ENCODE measurements at places on chromosomes 16 and 17. TPM values are rescaled to one million over a fixed set of nuclear protein-coding genes. Genes with fewer than 3 reads are reported as not detected.

DNA sequence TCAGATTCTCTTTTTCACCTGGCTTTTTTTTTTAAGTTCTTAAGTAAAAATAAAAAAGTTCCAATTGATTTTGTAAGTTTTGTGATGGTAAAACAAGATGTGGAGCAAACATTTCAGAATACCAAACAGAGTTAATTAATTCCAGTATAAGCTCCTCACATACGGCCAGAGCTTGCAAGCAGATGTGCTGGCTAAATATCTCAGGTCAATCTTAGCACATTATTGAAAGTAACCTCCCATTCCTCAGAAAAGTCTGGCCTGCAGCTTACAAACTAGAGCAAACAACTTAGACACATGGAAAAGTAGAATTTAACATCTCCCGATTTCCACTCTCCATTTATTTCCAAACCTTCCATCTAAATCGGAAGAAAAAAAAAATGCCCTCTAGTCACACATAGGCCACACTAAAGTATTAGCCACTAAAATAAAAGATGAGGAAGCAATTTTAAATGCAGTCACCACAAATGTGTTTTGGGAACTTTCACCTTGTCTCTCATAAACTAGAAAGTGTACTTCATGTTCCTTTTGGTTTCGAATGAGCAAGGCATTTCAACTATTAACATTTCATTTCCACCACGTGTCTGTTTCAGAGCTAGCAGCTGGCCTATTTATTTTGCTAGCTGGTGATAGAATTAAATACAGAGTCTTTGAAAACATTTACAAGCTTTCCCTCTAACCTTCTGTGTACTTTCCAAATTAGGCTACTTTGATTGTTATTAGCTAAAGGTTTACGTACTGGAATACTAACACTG is 143.3 kb downstream of the STX8 start:
- DNase-seq, result no peak

PYY gene
- total RNA-seq, result 55.4 TPM

UBALD1 gene
- 38.8 TPM for total RNA-seq

IRX3 gene
- total RNA-seq, result not detected

- DNase-seq, result no peak
These were observed 31.8 kb upstream of the NAT9 start for GRCh38 chr17:74807925-74808324.

GRCh38 chr17:81428516-81428915 is 33.3 kb downstream of the BAHCC1 start:
- no peak for DNase-seq

DNA sequence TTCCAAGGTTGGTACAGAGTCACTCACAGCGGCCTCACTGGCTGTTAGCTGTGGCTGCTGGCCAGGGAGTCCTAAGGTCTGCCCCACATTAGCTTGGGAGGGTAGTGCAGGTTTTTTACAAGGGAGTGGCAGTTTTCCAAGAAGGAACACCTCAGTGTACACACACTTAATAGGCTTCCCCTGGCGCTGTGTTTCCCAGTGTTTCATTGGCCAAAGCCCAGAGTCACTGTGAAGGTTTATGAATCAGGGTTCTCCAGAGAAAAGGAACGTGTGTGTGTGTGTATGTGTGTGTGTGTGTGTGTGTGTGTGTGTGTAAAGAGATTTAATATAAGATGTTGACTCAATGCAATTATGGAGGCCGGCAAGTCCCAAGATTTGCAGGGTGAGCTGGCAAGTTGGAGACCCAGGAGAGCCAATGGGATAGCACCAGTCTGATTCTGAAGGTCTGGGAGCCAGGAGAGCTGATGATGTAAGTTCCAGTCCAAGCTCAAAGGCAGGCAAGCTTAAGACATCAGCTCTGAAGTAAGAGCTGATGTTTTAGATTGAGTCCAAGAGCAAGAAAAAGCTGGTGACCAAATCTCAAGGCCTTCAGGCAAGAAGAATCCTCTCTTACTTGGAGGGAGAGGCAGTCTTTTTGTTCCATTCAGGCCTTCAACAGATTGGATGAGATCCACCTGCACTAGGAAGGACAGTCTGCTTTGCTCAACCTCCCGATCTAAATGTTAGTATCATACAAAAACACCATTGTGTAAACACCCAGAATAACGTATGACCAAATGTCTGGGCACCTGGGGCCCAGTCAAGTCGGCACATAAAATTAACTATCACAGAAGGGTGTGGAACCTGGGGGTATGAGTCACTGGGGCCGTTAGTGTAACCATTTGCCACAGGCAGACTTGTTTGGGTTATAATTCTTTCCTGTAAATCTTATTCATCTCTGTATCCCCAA is 206.8 kb downstream of the PRKCA start:
- DNase-seq, result peak; percentile 90

- DNase-seq, result peak; percentile 28
These were observed at the start of gene DBNDD1 for GRCh38 chr16:90018652-90019542. TSS of gene DBNDD1 (minus strand) at chr16:90019456. CDS start at chr16:90019341, 115 bp downstream.

ZNF598 gene
- 45.4 TPM for total RNA-seq

- DNase-seq, result no peak
These were observed 41.2 kb upstream of the RHOT1 start for GRCh38 chr17:32100971-32101631.

DNA sequence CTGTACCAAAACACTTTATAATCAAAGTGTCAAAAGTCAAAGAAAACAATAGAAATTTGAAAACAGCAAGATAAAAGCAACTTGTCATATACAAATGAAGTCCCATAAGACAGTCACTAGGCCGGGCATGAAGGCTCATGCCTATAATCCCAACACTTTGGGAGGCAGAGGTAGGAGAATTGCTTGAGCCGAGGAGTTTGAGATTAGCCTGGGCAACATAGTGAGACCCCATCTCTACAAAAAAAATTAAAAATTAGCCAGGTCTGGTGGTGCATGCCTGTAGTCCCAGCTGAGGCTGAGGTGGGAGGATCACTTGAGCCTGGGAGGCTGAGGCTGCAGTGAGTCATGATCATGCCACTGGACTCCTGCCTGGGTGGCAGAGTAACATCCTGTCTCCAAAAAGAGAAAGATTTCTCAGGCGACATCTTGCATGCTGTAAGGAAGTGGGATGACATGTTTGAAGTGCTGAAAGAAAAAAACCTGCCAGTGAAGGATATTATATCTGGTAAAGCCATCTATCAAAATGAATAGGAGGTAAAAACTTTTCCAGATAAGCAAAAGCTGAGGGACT is 98.7 kb upstream of the NACA2 start:
- DNase-seq, result no peak

DNA sequence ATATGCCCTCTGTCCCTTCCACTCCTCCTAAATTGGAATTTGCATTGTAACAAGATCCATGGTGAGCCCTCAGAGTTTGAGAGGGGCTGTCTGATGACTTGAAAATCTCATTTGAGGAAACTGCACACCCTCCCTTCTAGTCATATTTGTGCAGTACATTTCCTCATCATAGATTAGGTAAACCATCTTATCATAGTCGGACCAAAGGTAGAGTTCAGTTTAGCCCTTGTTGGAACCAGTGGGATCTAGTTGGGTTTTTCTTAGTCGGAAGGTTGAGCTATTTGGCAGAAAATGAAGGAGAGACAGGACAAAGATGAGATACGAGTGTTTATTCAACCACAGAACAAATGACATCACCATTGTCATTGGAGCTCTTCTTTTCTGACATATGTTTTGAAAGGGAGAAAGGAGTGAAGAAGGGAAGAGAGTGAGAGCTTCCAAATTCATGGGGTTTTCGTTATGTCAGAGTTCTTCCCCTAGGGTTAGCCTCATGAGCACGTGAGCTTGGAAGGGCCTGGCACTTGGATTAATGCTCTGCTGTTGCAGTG is 15.8 kb upstream of the KRT20 start:
- DNase-seq, result no peak

GRCh38 chr16:19913340-19913645 is 28.6 kb upstream of the GPRC5B start:
- DNase-seq, result no peak

DNA sequence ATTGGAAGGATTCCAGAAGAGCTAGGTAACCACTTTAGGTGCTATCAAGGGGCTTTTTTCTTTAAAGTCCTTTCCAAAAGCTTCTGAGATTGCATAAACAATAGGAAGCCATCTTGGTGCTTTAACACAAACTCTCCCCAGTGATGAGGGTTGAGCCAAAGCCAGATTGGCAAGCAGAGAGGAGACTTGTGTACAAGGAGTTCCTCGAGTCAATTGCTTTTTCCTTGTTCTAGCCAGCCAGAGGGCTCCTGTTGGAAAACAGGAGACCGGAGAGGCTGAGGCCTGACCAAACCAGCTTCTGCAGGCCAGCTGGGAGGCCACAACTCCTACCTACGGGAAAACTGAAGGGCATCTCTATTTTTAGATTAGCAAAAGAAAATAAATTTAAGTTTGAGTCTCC is 46.5 kb downstream of the MAPT start:
- DNase-seq, result no peak

- no peak for DNase-seq
These were observed 67.2 kb upstream of the CDC42EP4 start for GRCh38 chr17:73378974-73379470.

SYNGR3 gene
- 1.5 TPM for total RNA-seq

DNA sequence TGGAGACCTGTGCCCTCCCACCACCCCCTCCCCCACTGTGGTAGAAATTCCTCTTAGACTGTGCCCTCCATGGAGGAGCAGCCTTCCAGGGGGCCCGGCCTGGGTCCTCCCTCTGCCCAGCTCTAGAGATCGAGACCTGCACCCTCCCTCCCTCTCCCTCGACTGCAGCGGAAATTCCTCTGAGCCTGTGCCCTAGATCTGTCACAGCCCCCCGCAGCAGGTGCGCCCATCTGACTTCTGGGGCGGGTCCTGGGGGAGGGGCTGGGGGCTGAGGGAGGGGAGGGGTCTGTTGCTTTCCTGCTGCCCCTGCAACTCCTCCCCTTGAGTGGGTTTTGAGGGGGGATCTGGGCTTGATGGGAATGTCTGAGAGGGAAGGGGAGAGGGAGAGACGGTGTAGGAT is 177.8 kb upstream of the GSE1 start:
- DNase-seq, result peak; percentile 44

GRCh38 chr16:4682616-4683254 is 10.6 kb upstream of the NUDT16L1 start:
- peak; percentile 58 for DNase-seq

ERN1 gene
- 27.1 TPM for total RNA-seq

- DNase-seq, result no peak
These were observed 54.4 kb upstream of the ICAM2 start for GRCh38 chr17:64074704-64075426.

DNA sequence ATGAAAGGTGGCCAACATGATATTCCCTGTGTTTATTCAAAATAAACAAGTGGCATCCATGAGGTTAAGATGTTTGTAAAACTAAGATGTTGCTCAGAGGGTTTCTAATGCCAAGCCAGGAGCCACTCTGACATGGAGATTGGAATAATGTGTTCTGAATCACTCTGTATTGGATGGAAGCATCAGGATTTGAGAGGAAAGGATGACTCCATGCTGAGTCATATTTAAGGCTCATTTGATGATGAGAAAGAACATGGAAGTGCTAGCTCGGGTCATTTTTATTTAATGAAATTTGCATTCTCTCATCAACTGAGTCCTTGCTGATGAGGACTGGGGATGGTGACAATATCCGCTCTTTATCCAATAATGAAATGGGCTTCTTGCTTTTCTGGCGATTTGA is 6.2 kb downstream of the VAT1L start:
- DNase-seq, result no peak

DNA sequence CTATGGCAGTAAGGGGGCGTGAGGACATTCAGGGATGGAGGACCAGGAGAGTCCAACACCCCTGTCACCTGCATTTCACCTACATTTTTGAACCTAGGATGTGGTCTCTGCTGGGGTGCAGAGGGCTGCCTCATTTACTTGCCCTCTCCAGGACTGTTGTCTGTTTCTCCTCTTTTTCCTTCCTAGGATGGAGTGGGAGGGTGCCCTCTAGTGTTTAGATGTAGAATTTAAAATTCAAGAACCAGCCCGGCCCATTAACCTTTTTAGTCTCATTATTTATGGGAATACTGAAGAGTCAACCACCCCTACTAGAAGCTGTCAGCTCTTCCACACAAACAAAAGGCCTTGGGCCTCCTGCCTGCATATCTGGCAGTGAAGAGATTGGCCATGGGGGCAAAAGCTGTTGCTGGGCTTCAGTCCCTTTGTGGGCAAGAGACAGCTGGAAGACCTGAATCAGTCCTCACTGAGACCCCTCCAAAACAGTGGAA is 2.5 kb upstream of the STARD3 start:
- no peak for DNase-seq

DNA sequence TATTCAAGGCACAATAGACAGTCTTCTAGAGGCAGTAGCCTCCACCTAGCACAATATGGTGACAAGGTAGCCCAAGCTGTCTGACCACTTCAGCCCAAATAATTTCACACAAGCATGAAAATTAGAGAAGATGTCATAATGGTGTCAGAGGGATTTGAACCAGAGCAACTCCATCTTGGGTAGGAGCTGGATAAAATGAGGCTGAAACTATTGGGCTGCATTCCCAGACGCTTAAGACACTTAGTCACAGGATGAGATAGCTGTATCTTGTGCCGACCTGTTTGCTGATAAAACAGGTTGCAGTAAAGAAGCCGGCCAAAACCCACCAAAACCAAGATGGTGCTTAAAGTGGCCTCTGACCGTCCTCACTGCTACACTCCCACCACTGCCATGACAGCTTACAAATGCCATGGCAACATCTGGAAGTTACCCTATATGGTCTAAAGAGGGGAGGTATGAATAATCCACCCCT is 192.6 kb downstream of the CPPED1 start:
- no peak for DNase-seq

KCTD13 gene
- total RNA-seq, result 22.9 TPM

UNC45B gene
- total RNA-seq, result 0.05 TPM

DNA sequence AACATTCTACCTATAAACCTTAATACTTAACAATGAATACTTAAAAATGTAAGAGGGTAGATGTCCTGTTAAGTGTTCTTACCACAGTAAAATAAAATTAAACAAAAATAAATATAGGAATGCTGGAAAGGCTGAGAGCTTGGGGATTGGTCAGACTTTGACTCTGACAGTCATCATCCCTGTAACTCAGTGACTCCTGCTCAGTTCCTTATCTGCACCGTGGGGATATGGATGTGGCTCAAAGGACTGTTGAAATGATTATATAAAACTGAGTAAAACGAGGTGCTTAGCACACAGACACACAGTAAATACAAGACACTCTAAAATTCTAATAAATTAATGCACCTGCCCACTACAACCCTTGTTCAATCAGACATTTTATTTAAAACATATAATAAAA is 338.6 kb downstream of the TMEM114 start:
- no peak for DNase-seq

CIITA gene
- 16.0 TPM for total RNA-seq

DNA sequence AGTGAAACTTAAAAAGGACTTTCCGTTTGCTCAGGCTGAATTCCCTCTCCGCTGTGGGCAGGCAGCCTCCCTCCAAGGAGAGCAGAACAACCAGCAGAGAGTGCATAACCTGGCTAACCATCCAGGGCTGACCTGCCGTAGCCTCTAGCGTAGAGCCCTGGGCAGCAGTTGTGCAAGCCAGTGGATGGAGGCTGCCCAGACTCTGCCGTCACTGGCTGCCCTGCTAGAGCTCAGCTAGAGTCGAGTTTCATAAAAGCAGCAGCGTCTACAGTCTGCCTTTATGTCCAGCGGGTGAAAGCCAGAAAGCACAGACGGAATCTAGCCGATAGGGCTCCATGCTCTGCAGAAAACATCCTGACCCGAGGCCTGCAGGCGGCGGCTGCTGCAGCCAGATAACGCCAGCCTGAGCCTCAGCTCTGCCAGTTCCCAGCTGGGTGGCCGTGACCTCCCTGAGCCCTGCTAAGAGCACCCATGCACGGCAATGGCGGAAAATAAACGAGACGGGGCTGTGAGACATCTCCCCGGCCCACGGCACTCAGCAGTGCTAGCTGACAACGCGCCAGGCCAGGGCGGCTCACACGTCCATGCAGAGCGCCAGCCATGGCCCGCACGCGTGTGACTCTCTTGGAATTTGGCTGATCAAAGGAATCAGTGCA is 231.3 kb downstream of the ENGASE start:
- no peak for DNase-seq

HS3ST2 gene
- 0.20 TPM for total RNA-seq

SPN gene
- 6.0 TPM for total RNA-seq

SREBF1 gene
- total RNA-seq, result 179 TPM

All from mucosa of descending colon (tissue), 3 donors.